T-helper 9 cell (primary cell): ENCODE measurements at places on chromosomes 1 and 21.
A peak's percentile ranks its signal among the peaks of the same experiment; 100 is the strongest.

- DNase-seq: no peak
Observed at GRCh38 chr1:90192408-90192807, 197.5 kb downstream of the ZNF326 start.

DNA sequence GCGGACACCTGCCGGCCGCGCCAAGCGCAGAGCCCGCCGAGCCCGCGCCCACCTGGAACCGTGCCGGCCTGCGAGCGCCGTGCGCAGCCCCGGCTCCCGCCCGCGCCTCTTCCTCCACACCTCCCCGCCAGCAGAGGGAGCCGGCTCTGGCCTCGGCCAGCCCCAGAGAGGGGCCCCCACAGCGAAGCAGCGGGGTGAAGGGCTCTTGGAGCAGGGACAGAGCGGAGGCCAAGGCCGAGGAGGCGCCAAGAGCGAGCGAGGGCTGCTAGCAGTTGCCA, 50.1 kb upstream of the KRTAP19-8 start:
- DNase-seq: no peak

DNA sequence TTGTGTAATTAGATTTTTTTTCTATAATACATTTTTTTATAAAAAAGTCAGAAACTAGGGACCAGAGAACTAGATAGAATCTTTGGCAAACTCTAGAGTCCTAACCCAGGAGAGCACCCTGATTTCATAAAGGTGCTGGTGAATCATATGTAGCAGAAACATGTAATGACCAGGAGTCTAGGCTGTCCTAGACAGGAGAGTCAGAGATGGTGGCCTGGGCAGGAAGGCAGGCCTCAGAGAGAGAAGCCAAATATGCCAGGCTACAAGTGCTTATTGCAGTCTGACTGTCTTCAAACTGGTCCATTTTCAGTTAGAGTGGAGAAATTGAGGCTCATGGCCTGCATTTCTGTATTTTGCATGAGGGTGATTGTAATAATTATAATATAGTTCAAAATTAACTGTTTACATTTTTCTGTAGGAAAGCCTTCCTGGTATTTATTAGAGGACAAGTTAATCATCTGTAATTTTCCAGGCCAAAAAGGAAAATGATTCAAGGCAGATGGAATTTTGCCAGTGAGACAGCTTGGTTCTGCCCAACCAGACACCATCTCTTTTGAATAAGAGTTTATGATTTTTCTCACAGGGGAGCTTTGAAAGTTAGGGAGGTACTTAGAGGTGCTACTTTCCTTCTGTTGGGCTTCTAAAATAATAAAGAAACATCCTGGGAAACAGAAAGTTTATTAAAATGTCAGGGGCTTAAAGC, 129.8 kb downstream of the S1PR1 start:
- DNase-seq: no peak

- no peak for DNase-seq
Observed at GRCh38 chr1:40868051-40868723, 6.0 kb upstream of the CITED4 start.

- DNase-seq: no peak
Observed at GRCh38 chr1:182121787-182122186, 60.3 kb upstream of the ZNF648 start.

DNA sequence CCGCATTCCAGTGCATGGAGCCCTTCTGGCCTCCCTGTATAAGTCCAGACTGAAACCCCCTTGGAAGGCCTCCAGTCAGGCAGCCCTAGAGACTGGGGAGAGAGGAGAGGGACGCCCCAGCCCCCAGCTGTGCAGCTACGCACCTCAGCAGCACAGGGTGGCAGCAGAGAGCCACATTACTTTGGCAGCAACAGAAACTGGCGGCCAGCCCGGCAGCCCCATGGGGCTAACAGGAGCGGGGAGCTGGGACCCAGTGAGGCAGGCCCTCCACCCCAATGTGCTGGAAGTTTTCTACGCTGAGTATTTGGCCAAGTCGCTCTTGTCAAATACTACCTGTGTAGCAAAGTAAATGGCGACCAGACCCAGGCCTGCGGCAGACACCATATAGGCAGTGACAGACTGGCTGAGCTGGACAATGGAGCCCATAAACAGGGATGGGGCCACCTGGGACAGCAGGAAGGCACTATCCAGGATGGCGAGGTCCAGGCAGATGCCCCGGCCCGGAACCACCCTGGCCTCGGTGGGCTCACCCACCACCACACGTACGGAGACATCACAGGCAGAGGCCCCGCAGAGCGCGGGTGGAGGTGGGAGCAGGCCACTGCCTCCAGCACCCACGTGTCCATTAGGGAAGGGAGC, 21.2 kb downstream of the SLC45A3 start:
- DNase-seq: peak; percentile 60

DNA sequence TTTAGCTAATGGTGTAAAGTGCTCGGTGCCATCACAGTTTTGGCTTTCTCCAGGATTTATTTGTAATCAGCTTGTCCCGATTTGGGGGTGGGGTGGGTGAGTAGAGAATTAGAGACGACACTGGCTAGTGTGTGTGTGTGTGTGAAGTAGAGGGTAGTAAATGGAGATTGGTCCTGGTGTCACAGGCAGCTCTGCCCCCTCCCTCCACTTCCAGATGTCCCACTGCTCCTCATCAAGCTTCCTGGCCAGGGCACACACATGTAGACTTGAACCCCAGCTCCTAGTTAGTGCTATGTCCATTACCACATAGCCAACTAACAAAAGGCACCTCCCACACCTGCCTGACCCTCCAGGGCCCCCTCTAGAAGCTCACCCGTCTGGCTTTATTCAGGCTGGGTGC, 3.2 kb downstream of the TRNP1 start:
- DNase-seq: no peak

DNA sequence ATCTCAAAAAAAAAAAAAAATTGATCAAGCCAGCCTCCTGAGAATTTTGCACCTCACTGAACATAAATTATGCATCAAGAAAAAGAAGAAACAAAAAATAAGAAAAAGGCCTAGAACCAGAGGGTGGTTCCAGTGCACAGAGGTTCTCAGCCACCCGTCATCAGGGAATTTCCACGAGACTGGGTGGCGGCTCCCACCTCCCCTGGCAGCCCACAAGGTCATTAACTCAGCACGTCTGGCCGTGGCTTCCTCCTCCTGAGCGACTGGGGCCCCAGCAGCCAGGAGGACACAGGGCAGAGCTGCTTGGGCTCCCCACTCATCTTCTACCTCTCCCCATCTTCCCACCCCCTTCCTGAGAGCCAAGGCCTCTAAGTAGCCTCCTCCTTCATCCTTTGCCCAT, 15.7 kb upstream of the TMEM51 start:
- no peak for DNase-seq

- DNase-seq: peak; percentile 33
Observed at GRCh38 chr1:66282343-66282852, 251.6 kb upstream of the SGIP1 start.

- no peak for DNase-seq
Observed at GRCh38 chr1:56686169-56686568, 41.1 kb downstream of the PRKAA2 start.

GRCh38 chr1:8631163-8631562, 186.3 kb downstream of the RERE start:
- no peak for DNase-seq

DNA sequence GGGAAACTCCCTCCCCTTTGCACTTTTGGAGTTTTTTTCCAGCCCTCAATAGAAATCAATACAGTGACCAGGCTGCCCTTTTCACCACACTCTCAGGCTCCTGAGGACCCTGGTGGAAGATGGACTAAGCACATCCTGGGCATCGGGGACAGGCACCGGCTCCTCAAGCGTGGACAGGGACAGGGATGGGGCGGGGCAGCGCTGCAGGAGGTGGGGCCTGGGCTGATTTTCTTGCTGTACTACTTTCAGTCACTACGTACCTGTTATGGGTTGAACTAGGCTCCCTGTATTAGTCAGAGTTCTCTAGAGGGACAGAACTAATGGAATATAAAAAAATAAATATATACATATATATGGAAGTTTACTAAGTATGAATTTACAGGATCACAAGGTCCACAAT, 2.5 kb downstream of the MX2 start:
- DNase-seq: no peak

DNA sequence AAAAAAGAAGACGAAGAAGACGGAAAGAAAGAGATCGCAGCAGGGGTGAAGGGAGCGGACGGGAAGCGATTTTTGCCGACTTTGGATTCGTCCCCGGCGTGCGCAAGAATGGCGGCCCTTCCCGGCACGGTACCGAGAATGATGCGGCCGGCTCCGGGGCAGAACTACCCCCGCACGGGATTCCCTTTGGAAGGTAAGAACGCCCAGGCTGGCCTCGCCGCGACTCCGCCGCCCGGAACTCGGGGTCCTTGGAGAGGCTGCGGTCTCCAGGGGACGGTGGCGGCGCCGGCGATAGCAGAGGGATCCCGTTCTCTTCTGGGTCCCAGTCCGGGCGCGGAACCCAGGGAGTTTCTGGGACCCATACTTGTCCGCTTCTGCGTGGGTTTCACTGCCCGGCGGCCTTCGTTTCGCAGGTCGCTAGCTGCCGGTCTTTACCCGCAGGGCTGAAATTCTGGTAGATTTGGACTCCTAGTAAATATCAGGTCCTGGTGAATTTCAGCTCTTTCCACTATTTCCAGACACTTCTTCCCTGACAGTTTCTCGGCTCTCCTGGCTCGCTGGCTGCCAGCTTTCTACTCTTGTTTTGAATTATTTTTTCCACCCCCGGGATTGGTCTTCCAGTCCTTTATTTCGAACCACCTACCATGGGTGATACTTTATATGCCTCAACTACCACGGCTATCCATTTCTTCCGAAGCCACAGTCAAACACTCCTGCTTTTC, 1.0 kb downstream of the PAX7 start:
- no peak for DNase-seq

DNA sequence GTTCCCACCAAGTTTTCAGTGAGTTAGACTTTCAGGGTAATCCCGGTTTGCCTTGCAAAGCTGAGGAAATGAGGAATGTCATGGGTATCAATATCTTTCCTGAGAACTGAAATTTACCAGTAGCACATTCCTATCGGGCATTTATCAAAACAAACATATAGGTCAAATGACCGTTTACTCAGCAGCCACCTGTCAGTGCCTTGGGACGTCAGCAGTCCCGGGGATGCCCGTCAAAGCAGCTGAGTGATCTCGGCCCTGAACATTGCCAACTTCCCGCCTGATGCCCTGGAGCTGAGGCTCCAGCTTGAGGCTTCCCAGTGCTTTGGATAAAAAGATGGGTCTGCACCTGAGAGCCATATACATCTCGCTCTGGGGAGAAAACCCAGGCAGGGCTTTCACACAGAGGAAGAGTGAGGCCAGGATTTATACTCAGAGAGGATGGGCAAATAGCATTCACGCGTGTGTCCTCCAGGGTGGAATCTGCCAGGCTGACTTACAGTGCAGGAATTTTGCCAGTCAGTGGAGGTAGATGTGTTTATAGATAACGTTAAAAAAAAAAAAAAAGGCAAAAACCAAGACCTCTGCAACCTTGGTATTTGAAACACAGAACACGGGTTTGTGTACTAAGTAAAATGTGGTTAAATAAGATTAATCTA, 435.7 kb upstream of the VAMP3 start:
- DNase-seq: no peak

GRCh38 chr1:162235241-162235800, 141.3 kb downstream of the SPATA46 start:
- DNase-seq: no peak

DNA sequence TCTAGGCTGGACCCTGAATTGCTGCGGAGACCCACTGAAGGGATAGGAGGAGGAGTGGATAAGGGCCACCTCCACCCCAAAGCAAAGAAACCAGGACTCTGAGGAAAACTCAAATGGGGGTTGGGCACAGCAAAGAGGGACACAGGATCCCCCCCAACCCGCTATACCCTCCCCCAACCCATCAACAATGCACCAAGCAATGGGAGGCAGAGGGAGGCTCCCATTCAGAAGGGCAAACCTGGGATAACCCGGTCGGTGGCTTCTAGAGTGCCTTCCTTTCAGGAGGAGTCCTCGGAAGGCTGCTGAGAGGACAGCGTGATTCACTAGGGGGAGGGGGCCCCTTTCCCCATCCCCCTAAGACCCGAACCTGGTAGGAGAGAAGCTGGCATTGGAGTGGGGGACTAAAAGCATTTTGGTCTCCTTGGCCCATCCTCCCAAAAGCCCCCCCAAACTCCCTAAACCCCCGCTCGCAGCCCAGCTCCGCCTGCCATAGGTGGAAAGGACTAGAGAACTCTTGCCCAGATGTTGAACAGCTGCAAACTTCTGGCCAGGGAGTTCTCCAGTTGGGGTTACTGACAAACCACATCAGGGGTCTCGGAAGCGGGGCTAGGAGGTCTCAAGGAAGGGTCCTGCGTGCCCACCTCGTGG, 1.3 kb downstream of the MEF2D start:
- DNase-seq: no peak

- no peak for DNase-seq
Observed at GRCh38 chr1:10900251-10900651, 103.8 kb upstream of the CASZ1 start.

GRCh38 chr1:199495432-199495831, 532.1 kb upstream of the NR5A2 start:
- no peak for DNase-seq

DNA sequence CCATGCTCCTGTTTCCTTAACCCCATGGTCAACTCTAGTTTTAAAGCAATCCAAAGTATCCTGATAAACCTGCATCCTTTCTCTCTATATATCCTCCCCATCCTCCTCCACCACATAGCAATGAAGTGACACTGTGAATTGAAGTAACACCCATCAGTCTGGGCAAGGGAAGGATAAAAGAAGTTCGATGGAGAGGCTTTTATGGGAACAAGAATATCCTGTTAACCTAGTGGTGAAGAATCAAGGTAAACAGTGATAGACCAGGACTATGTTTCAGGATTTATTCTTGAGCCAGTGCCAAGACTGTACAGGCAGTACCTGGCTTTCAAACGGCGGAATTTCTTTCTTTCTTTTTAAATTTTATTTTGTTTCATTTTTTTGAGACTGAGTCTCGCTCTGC, 17.6 kb downstream of the RABIF start:
- no peak for DNase-seq

- DNase-seq: no peak
Observed at GRCh38 chr1:226482975-226483700, 65.4 kb upstream of the STUM start.

DNA sequence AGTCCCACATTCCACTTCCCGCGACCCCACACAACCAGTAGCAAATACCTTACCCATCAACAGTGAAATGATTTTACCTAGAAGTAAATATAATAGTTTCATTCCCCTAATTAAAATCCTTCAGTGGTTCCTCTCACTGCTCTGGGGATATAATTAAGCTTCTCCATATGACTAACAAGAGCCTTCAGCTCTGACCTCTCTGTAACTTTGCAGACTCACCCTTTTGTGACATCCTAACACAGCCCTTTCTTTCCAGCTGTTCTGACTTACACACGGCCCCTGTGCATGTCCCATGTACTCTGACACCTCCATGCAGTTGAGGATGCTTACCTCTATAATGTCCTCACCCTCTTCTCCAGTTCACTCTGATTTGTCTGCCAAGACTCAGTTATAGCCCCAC, 137.3 kb upstream of the SPAG17 start:
- no peak for DNase-seq

DNA sequence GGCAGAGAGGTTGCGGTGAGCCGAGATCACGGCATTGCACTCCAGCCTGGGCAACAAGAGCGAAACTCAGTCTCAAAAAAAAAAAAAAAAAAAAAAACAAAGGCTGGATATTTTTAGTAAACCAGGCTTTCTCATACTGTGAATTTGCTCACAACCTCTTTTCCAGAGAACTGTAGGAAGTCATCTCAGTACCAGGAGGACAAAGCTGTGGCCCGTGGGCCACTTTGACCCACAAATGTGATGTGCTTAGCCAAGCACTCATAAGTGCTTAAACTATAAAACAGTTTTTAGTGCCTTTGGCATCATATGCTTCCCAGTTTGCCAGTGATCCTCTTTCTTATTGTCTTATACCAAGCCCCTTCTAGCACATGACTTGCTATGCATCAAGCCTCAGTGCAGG, 46.5 kb downstream of the RNF11 start:
- no peak for DNase-seq
